ENCODE measurements at places on chromosomes 4 and X.

DNA sequence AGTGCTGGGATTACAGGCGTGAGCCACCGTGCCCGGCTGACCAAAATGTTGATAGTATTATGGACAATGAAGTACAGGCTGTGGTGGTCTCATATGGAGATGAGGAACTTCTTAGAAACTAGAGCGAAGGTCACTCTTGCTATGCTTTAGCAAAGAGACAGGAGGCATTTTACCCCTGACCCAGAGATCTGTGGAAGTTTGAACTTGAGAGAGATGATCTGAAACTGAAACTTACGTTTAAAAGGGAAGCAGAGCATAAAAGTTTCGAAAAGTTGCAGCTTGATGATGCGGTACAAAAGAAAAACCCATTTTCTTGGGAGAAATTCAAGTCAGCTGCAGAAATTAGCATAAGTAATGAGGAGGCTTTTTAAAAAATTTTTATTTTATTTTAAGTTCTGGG, 8.5 kb upstream of the CTAG2 start:
- no peak for DNase-seq

GRCh38 chr4:79796948-79797347, 276.1 kb downstream of the ANTXR2 start:
- DNase-seq, result no peak

DNA sequence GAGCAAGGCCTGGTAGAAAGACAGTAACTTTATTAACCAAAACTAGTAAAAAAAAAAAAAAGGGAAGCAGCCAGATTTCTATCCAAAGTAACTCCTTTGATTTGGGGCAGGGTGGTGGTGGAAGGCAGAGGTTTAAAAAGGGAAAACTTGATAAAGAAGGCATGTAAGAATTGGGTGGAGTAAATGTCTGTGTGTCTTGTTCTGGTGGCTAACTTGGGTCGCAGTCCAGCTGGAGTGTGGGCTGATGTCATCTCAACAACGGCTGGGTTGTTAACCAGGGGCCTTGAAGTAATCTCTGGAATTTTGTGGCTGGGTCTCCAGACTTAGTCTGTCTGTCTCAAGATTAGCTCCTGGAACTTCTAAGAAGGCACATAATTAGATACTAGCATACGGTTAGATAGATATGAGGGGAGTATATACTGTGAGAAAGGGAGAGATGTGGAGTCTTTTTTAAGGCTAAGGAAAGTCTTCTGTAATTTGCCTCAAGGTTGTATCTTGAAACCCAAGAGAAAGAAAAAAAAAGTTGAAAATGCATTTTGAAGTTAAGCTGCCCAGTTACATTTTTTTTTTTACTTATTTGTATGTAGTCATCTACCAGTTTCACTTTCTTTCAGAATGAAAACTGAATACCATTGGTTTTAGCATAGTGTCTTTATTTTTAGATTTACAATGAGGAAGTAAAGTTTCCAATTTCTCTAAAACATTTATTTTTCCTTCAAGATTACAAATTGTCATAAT, 48.3 kb downstream of the MTHFD2L start:
- no peak for DNase-seq

- DNase-seq, result no peak
Observed at GRCh38 chr4:61638591-61638990, 438.5 kb downstream of the ADGRL3 start.

DNA sequence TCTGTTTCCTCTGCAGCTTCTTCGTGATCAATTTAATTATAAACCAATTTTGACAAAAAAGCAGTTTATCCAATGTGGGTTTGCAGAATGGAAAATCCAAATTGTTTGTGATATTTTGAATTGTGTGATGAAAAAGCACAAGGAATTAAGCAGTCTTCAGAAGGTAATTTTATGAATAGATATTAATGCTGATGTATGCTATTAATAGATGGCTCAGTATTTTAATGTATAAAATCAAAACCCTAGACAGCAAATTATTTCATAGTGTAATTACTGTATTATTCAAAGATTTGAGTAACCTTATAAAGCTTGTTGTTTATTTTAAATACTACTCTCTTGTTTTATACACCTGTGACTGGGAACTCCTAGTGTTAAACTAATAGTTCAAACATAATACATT, 20.0 kb downstream of the CEP44 start:
- no peak for DNase-seq

DNA sequence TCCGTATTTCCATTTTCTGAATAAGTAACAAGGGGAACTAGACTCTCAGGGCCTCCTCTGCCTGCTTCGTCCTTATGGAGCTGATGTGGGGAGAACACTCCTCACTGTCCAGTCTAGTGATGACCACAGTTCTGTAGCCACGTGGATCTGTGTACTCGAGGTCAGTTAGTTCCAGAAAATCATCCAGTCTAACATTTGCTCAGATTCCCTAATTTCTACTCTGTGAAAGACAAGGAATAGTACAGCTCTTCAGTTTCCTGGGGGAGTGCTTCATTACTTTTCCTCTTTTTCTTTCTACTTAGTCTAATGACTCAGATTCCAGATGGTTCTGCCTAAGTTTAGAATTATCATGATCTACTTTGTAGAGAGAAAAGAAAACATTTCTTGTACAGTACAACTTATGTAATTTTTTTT, 82.6 kb downstream of the SORBS2 start:
- DNase-seq, result no peak

- DNase-seq, result no peak
Observed at GRCh38 chrX:132094164-132094563, 33.7 kb downstream of the FRMD7 start.

- DNase-seq, result no peak
Observed at GRCh38 chrX:41133551-41133950, 48.3 kb downstream of the USP9X start.

DNA sequence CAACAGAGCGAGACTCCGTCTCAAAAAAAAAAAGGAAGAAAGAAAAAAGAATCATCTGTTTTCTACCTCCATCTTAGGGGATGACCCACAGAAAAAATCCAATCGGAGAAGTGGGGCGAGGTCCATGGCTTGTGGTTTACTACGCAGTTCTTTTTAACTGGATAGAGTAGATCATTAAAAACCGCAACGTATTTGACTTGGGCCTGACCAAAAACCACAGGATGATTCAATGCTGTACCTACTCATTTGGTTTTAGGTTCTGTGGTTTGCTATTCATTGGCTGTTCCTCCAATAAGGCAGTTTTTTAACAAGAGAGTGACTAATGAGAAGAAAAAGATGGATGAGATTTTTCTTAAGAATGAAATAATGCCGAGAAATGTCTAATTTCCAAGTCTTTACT, 83.7 kb downstream of the FREM3 start:
- peak; percentile 0 for DNase-seq

DNA sequence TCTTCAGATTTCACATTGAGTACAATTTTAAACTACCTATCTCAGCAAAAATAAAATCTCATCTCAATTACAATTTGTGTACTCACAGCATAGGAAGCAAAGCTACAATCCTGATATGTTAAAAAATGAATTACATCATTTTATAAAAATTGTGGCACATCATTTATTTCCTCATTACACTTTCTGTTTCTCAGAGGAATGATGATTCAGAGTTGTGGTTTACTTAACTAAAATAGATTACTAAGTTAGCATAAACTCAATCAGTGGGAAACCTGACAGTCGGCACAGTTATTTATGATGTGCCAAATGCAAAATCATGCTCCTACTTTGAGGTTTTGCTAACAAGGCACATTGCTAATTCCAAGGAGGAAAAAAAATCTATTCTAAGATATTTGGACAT, 325.0 kb downstream of the FBXO8 start:
- DNase-seq, result no peak

DNA sequence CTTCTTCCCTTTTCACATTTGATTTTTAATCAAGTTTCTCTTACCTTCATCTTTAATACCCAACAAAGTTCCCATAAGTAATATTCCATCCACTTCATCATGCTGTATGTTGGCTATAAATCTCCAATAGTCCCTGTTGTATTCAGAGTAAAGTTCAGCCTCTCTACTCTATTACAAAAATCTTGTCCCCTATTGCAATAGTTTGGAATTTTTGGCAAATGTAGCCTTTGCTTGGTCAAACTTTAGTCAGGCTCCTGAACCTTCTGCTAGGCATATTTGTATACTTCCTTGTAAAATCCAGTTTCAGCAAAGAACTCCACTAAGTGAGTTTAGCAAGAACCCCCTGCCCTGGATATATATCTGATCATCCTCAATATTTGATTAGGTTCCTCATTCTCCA, 54.0 kb upstream of the PACRGL start:
- no peak for DNase-seq

GRCh38 chr4:159220353-159220752, 117.5 kb downstream of the RAPGEF2 start:
- no peak for DNase-seq

GRCh38 chrX:54640736-54641135, 110.7 kb downstream of the GNL3L start:
- no peak for DNase-seq

DNA sequence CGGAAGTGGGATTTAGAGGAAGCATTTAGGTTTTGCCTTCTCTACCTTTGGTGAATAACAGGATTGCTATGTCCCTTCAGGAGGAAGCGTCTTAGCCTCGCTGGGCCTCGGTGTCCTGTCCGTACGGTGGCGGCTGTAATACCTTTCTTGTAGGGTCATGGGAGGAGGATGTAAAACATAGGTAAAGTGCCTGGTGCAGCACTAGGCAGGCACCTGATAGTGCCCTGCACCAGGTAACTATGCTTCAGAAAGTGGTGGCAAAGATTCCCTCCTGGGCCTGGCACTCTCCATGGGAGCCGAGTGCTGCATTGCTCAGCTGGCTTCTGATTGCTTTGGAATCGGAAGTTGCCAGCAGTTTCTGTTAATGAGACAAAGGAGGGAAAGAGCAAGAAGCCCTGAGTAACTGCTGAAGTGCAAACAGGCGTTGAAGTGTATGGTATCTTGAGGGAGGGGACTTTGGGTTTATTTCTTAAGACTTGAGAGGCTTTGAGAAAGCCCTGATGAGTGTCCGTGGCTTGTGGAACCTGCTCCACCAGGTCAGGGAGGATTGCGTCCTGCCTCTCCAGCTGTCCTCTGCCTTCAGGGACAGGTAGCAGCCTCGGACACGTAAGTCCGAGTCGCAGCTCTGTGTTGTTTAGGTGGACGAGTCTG, 45.8 kb downstream of the TBC1D14 start:
- DNase-seq, result no peak

DNA sequence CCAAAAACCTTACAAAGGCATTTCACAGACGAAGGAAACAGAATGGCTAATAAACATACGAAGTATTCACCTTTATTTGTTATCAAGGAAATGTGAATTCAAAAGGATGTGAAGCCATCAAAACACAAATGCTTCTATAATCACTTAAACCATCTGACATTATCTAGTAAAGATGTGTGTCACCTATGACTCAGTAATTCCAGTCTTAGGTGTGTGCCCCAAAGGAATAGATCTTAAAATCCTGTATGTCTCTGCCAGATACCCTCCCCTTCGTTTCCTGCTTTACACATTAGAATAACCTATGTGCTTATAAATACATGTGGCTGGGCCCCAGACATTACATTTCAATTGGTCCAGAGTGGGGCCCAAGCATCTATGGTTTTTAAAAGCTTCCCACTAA, 41.8 kb upstream of the CEP135 start:
- DNase-seq, result no peak

- no peak for DNase-seq
Observed at GRCh38 chrX:42128587-42128986, 205.2 kb upstream of the CASK start.

DNA sequence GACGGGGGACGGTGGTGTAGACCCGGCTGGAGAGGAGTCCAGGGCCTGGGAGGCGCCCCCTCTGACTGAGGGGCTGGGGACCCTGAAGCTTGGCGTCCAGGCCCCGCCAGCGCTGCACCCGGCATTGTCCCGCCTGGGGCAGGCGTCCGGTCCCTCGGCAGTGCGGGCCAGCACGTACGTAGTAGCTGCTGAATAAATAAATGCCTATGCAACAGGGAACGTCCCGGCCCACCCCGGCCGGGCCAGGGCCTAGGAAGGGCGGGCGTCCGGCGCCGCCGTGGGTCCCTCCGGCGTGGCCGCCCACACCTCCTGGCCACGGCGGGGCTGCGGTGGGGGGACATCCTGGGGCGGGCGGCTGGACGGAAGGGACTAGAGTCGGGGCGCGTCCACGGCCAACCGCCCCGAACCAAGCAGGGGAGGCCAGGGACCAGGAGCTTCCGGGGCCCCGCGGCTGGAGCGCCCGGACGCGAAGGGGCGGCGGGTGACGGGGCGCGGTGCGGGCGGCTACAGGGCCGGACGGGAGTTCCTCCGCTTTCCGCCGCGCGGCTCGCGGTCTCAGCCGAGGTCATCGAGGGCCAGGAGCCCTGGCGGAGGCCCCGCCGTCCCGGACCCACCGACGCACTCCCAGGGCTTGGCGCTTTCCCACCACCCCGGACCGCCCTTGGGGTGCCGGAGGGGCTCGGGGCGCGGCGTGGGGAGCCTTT, 886 bp upstream of the WWC2 start:
- peak; percentile 7 for DNase-seq

GRCh38 chrX:94216738-94217137, 542.7 kb downstream of the FAM133A start:
- DNase-seq, result no peak

DNA sequence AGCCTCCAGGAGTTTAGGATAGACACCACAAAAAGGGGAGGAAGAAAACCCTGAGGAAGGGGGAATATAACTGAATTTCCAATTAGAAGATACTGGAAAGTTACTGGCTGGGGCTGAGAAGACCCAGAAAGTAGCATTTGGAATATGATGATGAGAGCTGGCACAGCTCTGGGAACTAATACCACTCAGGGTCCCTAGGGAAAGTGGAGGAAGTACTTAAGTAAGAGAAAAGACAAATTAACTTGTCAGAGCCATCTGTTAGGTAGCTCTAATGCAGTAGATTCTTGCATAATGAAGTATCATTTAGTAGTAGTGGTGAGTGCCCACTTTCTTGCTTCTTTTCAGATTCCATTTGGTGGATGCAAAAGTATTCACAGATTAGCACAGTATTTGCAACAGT, 90.8 kb upstream of the TSPAN5 start:
- no peak for DNase-seq

DNA sequence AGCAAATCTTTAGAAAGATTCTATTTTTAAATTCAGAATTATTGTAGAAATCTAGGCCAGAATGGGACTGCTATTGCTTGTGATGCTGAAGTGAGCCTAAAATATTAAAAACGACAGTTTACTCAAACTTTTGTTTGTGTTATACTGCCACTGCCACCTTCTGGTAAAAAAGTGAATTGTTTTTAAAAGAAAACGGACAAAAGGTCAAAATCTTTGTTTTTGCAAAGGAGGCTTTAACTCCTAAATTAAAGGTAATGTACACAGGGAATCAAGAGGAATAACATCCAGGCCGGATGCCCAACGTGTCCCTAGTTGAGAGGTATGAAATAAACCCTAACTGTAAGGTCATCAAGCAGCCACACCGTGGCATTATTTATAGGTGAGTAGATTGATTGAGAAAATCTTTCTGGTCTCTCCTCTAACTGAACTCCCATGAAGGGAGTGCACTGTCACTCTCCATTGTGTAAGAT, 338.3 kb upstream of the GALNT7 start:
- no peak for DNase-seq

All from stimulated activated CD4-positive, alpha-beta T cell treated with anti-CD3 and anti-CD28 coated beads, Interleukin-4, amount 100 ng/mL, for 48 hours (primary cell).